Muscle of leg (tissue), 16 donors: ENCODE measurements at places on chromosomes 6 and 20. TPM values are rescaled to one million over a fixed set of nuclear protein-coding genes. Genes with fewer than 3 reads are reported as not detected.

ANKRD6 gene
- 7.7 TPM for total RNA-seq

RCAN2 gene
- 2.2 TPM for total RNA-seq

TREM1 gene
- 0.35 TPM for total RNA-seq

VIP gene
- 1.2 TPM for total RNA-seq

C6orf120 gene
- 29.8 TPM for total RNA-seq

CALHM5 gene
- total RNA-seq: 3.7 TPM

ADGRG6 gene
- total RNA-seq: 12.1 TPM

BMP7 gene
- 3.8 TPM for total RNA-seq

SNAI1 gene
- 3.8 TPM for total RNA-seq

RAB44 gene
- 0.04 TPM for total RNA-seq

HRH3 gene
- 0.35 TPM for total RNA-seq

FAM162B gene
- 12.3 TPM for total RNA-seq

SYCP2 gene
- total RNA-seq: 3.1 TPM

PKIG gene
- 48.2 TPM for total RNA-seq

PIGU gene
- total RNA-seq: 13.1 TPM

SLC22A2 gene
- 0.04 TPM for total RNA-seq

DOP1A gene
- 26.2 TPM for total RNA-seq

FABP7 gene
- 0.66 TPM for total RNA-seq

LINC00237 gene
- 0.18 TPM for total RNA-seq

RRAGD gene
- total RNA-seq: 103 TPM
